Cerebellar nuclear complex (tissue), 1 donor: ENCODE measurements at places on chromosomes 4 and X.

- no peak for DNase-seq
Measured at GRCh38 chrX:19554786-19555185, 39.5 kb upstream of the MAP3K15 start.

- DNase-seq: no peak
Measured at GRCh38 chr4:4762909-4763821, 96.3 kb upstream of the MSX1 start.

DNA sequence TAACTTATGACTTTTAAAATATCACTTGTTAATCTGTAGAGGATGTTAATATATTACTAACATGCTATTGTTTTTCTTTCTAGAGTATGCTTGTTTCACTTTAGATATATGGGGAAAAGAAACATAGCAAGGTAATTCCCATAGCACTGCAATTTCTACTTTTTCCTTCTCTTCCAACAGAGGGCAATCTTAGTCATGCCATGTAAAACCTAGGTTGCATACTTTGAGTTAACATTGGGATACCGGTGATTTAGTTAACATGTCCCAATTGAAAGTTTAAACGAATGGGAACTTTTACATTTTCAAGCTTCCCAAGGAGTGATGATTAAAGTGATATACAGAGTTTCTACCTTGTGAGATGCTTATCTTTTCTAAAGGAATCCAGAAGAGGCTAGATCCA is 89.4 kb upstream of the IL13RA1 start:
- no peak for DNase-seq

GRCh38 chr4:53004497-53005148 is 142.5 kb downstream of the RASL11B start:
- DNase-seq: no peak

GRCh38 chr4:102564399-102565059 is 63.4 kb downstream of the NFKB1 start:
- no peak for DNase-seq

DNA sequence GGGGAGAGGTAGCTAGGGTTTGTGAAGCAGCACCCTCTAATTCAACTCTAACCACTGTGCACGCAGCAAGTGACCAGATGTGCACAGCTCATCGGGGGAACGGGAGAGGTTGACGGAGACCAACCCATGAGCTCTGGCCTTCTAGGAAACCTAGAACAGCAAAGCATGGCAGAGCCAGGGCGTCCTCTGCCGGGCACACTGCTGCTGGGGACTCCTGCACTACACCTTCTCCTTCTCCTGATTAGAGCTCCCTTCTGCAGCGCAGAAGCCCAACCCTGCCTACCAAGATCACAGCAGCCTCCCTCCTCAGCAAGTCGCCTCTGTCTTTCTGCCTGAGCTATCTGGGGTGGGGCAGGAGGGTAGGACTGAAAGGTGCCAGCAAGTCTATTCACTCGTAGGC is 252.3 kb upstream of the PSAPL1 start:
- no peak for DNase-seq

DNA sequence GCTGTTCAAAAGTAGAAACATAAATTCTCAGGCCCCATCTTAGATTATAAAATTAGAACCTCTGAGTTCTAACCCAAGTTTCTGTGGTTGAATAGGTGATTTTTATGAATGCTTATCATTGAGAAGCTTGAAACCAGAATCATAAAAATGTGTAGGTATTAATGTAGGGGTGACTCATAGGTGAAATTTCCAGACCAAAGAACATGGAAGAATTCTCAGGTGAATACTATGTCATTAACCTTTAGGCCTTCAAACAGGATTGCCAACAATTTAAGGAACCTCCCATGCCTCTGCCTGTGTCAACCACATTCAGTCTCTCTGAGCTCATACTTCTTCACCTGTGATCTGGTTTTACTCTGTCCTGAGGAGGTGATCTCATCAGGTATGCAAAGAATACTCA is 177.8 kb downstream of the NPFFR2 start:
- DNase-seq: no peak

DNA sequence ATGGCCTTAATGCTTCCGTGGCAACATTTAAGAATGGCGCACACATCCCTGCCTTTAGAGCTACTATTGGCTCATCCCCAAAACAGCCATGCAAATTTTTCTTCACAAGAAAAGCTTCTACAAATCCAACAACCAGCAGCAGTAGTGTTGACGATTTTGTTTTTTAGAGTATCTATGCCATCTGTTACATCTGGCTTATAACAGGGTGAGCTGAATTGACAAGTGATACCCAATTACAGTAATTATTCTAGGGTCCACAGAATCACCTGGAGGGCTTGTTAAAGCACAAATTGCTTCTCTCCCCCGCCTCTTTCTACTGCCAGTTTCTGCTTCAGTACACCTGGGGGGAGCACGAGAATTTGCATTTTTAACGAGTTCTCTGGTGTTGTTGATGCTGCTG is 34.1 kb downstream of the DCHS2 start:
- DNase-seq: no peak

- no peak for DNase-seq
Measured at GRCh38 chrX:115067812-115068211, 50.4 kb upstream of the IL13RA2 start.

DNA sequence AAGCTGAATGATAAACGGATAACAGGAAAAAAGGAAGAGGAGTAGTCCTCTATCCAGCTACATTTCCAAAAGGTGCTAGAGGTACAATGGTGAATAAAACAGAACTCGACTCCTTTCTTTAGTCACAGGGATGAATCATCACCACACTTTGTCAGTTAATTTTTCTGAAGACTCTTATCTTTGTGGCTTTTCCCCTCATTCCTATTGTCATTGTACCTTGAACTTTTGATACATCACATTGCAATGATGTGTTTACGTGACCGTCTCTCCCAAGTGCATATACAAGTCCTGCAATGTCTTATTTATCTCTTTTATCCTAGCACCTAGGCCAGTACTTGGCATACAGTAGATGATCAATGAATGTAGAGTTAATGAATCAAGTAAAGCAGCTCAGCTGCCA is 134.7 kb downstream of the LHFPL1 start:
- DNase-seq: no peak

DNA sequence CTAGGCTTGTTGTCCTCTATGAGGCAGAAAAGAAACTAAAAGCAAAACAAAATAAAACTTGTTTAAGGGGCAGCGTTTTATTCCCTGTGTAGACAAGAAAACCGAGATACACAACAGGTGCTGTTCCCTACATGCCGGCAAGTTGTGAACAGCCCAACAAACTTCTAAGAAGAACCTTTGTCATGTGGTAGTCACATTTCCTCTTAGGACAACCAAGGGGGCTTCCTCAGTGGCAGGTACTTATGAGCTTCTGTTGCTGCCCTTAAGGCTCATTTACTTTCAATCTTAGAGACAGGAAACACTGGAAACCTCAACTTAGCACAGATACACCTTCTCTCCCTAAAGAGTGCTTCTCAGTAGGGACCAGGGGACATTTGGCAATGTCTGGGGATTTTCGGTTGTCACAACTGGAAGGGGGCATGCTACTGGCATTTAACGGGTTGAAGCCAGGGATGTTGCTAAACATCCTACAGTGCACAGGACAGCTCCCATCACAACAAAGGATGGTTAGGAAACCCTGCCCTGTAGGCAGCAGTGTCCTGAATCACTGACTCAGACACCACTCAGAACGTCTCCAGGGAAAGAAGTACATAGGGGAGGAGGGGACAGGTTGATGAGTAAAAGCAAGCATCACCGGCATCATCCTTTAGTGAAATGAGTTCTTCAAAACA is 111.0 kb downstream of the ASB9 start:
- no peak for DNase-seq

DNA sequence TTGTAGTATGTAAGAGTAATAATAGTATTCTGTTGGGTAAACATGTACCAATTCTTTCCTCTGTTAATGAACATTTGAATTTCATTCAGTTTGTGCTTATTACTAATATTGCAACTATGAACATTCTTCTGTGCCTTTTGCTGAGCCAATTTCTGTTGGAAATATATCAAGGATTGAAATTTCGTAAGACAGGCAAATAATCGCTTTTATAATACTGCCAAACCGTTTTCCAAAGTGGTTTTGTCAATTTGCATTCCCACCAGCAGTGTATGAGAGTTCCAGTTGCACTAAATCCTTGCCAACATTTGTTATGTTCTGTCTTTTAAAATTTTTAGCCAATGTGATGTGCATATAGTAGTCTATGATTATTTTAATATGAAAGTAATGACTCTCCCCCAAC is 38.6 kb downstream of the MAGEB17 start:
- no peak for DNase-seq

DNA sequence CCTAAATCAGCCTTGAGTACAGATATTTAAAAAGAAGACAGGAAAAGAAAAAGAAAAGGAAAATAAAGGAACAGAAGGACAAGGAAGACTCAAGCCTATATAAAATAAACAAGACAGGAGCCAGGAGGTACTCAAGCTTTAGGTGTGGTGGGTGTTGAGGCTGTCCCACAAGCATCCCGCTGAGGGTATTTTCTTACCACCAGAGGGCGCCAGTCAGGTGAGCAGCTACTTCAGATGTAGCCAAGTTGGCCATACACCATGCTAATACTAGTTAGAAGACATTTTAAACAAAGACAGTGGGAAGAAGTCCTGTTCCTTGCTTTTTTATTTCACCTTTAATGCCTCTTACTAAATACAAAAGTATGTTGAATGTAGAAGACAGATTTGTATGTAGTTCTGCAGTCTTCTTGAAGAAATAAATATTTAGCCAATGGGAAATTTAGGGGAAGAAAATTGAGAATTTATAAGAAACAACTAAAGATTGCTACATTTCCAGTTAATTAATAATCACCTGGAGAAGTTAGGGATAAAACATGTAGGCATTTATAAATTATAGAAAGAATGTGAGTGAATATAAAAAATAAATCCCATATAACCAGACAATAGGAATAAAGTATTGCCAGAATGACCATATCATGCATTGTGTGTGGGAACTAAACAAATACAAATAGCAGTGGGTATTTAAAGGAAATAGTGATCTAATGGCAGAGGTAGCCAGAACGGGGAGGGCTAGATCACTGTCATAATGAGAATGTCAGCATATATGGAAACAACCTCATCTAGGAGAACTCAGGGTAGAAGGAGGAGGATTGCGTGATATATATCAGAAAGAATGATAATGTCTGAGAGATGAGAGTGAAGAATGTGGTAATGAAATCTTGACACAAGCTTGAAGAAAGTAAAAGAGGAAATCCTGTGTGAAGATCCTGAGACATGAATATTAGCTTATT is 71.0 kb downstream of the MTHFD2L start:
- DNase-seq: no peak

DNA sequence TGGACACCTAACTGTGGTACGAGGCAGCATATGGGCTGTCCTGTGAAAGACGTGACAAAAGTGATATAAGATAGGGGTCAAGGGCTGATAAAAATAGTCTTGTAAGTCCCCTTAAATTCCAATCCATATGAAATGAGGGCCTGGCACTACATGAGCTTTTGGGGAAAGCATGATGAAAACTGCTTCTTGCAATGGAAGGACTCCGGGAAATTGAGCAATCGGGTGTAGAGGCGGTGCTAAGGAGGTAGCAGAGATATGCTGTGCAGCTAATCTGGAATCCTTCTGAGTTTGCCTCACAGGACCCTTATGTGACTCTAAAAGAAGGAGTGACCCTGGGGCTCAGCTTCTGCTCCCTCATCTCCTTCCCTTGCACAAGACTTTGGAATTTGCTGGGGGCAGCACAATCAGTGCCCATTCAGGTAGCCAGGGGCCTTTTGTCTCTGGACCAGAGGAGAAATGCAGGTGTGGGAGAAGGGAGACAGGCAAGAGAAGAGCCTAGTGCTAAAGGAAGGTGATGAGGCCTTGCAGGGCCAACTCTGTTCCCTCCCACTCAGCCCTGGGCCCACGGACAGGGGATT is 12.8 kb downstream of the CLDN2 start:
- no peak for DNase-seq
